ENCODE measurements at places on chromosomes 3 and 15.

DNA sequence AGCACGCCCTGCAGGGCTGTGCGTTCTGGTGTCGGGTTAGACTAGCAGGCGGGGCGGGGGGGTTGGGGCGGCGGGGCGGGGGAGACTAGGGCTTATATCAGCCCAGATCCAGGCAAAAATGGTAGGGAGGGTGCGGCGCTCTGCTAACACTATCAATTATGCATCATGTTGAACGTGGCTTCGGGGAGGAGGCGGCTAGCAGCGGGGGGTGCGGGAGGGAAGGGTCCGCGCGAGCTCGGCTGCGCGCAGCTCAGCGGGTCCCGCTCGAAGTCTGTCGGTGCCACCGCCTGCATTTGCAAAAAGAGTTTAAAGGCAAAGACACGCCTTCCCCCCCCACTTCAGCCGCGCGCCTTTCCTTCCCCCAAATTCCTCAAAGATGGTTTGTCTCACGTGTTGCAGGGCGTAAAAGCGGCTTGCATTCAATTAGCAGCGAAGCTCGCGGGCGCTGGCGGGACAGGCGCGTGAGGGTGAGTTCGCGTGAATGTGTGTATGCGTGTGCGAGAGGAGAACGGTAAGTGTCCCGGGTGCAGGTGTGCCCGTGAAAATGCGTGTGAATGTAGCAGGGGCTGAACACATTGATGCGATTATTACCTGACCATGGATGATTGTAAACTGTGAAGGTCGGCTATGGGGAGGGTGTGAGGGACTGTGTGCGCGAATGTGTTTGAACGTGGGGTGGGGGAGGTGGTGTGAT lies at the start of gene ISLR2:
Gene ISLR2 (plus strand): TSS at position 432 of the 694 bp plus-strand sequence. CDS start 2,169 bp downstream, outside the sequence.
- DNase-seq: no peak

DNA sequence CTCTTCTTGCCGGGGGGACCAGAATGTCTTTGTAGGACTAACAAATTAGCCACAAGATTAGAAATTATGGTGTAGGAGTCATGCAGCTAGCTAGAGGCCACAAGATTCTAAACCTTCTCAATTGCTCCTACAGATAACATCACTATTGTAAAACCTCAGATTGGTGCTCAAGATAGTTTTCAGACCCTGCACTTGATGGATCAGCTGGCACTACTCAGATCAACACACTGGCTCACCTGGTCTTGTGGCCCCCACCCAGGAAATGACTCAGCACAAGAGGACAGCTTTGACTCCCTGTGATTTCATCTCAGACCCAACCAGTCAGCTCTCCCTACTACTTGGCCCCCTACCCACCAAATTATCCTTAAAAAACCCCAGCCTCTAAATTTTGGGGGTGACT lies 124.1 kb upstream of the RASGRP1 start:
- no peak for DNase-seq

- DNase-seq: no peak
Observed at GRCh38 chr3:5110337-5110736, 11.8 kb upstream of the ARL8B start.

- DNase-seq: no peak
Observed at GRCh38 chr3:42302924-42303634, 37.1 kb upstream of the CCK start.

DNA sequence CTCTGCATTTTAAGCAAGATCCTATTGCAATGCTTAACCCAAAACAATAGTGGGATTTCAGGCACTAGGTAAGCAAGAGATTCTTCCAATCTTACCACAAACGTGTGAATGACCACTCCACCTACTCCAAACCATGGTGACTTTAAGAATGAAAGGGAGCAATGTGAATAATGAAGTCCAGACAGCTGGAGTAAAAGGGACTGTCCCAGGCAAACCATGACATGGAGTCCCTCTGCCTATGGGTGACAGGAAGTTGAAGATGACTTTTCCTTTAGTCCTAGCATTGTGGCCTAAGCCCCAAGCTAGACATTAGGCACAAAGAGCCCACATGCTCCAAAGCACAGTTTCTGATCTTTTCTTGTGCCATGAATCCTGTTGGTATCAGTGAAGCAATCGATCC lies 179.0 kb downstream of the SHQ1 start:
- DNase-seq: no peak

DNA sequence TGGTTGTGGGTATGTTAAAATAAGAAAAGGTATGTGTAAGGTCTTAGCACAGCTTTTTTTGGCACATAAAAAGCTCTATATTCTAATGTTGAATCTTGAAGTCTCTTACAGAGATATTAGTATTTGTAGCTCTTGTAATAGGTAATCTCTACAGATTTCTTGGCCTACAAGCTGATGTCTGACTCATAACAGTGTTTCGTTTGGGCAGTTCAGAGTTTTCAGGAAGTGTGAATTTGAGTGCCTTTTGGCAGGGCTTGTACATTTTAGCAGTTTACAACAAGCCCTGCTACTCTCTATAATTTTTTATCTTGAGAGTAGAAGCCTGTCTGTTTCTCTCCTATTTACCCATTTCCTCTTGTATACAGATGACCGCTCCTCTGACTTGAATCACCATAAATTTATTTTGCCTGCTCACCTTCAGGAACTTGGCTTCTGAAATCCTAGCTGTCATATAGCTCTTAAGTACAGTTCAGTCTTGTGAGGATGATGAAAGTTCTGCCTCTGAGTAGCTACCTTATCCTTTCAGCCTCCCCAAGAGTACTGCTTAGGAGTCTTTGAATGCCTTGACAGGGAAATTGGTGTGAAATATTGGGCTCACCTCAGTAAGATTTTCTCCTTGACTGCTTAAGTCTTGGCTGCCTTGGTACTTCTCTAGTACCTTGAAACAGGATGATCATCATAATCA lies 419.9 kb upstream of the RARB start:
- DNase-seq: no peak

- no peak for DNase-seq
Observed at GRCh38 chr3:180749796-180750195, 70.5 kb upstream of the CCDC39 start.

DNA sequence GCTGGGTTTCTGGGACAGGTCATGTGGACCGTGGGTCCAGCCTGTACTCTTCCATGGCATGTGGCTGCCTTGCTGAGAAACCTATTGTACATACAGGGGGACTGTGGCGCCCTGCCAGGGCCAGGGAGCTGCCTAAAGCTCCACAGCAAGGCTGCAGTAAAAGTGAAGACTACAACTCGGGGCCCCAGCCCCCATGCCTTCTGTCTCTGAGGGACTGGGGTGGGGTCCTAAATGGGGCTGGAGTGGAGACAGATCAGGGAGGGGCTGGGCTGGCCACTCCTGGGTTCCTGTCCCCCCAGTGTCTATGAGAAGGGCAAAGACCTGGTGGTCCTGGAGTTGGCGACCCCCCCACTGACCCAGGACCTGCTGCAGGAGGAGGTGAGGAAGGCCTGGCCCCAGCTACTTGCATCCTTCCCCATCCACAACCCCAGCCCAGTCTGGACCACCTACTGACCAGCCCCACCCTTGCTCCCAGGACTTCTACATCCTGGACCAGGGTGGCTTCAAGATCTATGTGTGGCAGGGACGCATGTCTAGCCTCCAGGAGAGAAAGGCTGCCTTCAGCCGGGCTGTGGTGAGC lies 7.3 kb downstream of the VILL start:
- no peak for DNase-seq

DNA sequence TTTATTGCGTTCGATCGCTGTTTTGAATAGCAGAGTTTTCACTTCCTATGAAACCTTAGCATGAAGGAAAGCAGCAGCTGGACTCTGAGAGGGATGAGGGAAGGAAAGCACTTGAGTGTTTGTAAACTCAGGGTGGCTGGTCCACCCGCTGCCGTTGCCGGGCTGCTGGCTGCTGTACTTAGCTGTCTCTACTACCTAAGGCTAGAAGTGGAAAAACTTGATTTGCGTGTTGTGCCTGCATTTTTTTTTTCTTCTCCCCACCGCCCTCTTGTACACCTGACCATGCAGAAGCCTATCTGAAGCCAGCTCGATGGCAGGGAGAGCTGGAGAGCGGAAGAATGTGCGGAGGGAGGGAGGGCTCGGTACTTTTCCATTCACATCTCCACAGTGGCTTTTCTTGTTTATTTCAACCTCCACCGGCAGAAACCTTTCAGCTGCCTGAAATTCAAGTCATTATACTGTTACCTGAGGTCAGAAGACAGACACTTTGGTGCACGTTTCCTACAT lies 4.8 kb upstream of the BCL6 start:
- DNase-seq: no peak

DNA sequence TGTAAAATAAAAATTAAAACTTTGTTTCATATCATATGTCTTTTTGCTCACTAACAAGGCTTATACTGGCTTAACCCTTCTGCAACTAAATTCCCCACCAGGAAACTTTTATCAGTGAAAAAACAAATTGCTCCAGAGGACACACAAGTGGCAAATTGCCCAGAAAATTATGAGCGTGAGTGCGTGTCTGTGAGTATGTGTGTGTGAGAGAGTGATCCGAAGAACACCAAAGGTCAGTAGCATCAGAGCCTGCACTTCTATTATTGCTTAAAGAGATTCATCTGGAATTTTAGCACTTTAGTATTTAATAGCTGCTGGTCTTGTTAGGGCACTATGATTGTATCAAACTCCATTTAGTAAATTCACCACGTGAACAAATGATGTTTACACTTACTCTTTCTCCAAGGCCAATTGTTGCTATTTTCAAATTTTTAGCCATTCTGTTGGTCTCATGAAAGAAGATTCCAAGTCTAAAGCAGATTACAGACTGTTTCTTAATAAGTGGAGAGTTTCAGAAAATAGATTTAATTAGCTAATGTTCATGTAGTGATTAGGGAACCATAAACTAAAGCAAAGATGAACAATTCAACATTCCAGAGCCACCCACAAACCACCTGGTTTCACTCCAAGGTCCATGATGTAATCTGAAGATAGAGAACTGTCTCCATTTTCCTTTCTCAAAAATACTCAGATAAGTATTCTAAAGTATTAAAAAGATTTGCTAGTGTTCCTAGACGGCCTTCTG lies 91.1 kb upstream of the IL12A start:
- no peak for DNase-seq

DNA sequence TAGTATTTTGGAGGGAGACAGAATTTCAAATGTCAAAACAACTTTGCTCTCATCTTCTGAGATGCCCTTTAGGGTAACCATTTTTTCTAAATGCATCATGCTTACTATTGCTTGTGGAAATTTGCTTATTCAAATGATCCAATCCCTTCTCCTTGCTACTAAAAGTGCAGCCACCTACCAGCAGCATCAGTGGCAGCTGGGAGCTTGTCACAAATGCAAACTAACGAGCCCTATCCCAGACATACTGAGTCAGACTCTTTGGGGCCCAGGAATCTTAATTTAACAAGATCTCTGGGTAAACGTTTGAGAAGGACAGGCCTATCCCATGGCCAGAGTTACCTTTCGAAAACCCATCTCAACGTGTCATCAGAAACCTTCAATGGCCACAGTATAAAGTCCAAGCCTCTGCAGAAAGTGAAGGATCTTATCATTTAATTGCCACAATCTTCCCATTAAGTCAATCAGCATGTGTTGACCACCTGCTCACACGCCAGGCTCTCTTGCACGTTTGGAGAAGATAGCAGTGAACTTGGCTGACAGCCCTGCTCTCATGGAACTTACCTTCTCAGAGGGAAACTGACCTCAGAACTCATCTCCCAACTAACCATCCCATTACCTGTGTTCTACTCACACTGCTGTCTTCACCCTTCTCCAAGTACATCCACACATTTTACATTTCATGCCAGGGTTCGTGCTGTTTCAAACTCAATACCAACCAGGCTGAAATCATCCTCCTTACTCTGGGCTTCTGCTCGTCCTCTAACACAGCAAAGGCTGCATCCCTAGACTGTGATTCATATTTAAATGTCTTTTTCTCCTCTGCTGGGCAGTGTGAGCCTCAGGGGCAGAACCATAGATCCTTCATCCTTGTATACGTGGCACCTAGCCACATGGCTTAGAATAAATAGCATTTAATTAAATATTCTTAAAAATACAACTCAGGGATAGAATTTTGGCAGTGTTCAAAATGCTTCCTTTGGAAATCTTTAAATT lies 24.8 kb upstream of the VGLL4 start:
- DNase-seq: no peak

GRCh38 chr15:41951571-41951970 lies 20.8 kb downstream of the EHD4 start:
- DNase-seq: no peak

GRCh38 chr3:42345811-42346210 lies 64.6 kb downstream of the LYZL4 start:
- DNase-seq: no peak

- DNase-seq: no peak
Observed at GRCh38 chr3:45572755-45573154, 21.8 kb upstream of the LIMD1 start.

DNA sequence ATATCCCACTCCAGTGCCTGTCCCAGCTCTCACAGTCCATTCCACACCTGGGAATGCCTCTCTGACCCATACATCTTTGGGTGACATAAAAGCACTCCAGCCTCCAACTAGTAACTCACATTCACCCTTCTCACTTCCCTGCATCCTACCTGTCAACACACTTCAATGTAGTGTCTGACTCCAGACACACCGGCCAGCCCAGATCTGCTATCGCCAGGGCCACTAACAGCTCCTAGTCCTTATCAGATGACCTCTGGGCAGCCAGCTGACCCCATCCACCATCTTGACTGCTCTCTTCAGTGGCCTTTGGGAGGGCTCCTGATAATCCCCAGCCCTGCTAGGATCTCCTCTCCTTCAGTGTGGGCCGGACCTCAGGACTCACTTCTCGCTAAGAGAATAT lies 2.9 kb upstream of the MCM2 start:
- no peak for DNase-seq

- no peak for DNase-seq
Observed at GRCh38 chr15:69973102-69973714, 124.5 kb downstream of the TLE3 start.

GRCh38 chr3:175861916-175862315 lies 1002.8 kb downstream of the NAALADL2 start:
- DNase-seq: no peak

GRCh38 chr3:23952646-23953045 lies 7.6 kb downstream of the NR1D2 start:
- DNase-seq: no peak

GRCh38 chr15:74294010-74294409 lies 57.9 kb downstream of the CCDC33 start:
- DNase-seq: no peak

- DNase-seq: no peak
Observed at GRCh38 chr15:66496951-66497501, 536 bp downstream of the SNAPC5 start.

- no peak for DNase-seq
Observed at GRCh38 chr15:62933386-62933785, 109.2 kb upstream of the TPM1 start.

DNA sequence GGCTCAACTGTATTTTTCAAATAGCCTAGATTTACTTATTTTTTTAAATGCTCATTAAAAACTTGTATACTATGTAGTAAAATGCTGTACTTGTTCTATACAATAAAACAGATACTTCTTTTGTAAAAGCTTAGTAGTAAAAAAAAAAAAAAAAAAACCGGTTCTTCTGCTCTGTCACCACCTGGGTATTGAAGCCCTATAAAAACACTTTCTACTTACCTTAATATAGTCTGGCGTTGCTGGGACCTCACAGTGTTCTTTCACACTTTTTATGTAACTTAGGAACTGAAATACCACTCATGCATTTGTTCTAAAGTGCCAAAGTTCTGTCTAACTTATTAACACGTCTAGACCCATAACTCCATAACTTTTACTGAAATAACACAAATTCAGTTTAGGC lies 61.4 kb downstream of the TASOR start:
- DNase-seq: no peak

Data from effector CD8-positive, alpha-beta T cell (primary cell).